ENCODE measurements at places on chromosomes 13 and 19. TPM values are rescaled to one million over a fixed set of nuclear protein-coding genes. Genes with fewer than 3 reads are reported as not detected.

DNA sequence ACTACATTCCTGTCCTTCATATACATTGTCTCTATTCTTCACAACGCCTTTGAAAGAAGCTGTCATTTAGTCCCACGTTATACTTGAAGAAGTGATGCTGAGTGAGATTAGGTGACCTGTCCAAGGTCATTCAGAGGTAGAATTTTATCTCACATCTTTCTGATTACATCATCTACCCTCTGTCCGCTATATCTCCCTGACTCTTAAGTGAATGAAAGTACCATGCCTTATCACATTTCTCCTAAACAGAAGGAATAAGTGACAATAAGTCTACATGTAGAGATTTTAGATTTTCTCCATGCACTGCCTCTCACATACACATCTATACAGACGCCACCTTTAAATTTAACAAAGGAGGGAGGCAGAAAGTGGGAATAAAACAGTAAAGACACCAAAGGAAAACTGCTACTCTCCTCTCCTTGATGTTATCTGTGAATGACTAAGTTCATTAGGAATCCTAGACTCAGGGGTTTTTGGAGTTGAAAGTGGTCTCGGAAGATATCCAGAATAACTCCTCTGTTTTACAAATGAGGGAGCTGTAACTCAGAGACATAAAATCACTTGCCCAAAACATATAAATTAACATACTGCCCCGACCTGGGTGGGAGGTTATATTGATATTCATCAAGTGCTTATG lies 4.9 kb upstream of the CLDN10 start:
- no peak overlapping the region for H3K27ac ChIP-seq
- peaks cover 5% of the 10 kb centered on the region for H3K27me3 ChIP-seq
- H3K4me3 ChIP-seq: no peak overlapping the region
- DNase-seq: no peak
- H3K36me3 ChIP-seq: no peaks in the 10 kb centered on the region

- H3K4me3 ChIP-seq: no peak overlapping the region
- no peak for DNase-seq
- peaks cover 4% of the 10 kb centered on the region for H3K4me1 ChIP-seq
- peaks cover 47% of the 10 kb centered on the region for H3K36me3 ChIP-seq
Observed at GRCh38 chr13:75838366-75839005, 202.4 kb downstream of the LMO7 start.

DNA sequence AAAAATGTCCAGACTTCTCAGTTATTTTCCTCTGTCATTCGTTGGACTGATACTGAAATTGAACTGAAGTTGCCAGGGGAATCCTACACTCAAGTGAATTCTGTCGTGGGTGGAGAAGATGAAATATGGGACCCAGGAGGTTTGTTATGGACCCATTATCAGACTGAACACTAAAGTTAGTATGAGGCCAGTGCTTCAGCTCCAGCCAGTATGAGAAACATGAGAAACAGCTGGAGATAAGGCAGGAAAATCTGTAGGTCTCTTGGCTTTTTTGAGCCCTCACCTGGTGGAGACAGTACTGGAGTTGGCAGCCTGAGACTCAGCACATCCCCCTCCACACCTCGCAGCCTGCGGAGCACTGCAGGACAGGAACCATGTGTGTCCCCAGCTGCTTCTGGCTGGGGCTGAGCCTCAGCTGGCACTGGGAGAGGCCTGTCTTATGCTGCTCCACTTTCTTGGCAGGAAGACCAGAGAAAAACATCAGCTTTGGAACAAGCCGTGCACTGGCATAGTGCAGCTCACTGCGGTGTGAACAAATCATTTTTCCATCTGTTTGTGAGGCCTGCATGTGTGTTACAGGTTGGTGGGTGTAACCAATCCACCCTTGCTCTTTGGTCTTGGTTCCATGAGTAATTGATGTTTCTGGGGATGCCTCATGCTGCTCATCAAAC lies 641.0 kb downstream of the FGF9 start:
- H3K27me3 ChIP-seq: no peaks in the 10 kb centered on the region
- peak; percentile 42 for DNase-seq
- no peak overlapping the region for H3K4me3 ChIP-seq
- no peaks in the 10 kb centered on the region for H3K36me3 ChIP-seq
- no peaks in the 10 kb centered on the region for H3K4me1 ChIP-seq

DNA sequence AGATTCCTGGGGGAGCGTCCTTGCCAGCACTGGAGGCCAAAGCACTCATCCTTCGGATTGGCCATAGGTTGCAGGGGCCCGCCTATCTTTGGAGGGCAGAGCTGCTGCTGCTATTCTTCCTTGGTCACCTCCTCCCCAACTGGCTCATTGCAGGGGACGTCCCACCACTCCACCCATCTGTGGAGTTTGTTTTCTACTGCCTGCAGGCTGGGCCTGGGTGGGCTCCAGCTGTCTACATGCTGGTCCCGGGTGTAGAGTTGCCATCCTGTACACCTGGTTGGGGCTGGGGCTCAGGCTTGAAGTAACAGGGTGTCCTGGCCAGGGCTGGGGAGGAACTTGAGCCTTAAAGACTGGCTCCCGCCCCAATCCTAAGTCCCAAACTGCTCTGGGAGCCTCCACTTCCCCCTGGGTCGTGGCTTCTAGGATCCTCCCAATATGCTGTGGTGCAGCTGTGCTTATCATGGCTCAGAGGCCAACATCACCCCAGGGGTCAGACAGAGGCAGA lies 2.1 kb downstream of the RNF225 start:
- peaks cover 18% of the 10 kb centered on the region for H3K4me1 ChIP-seq
- peaks cover 19% of the 10 kb centered on the region for H3K36me3 ChIP-seq
- H3K4me3 ChIP-seq: no peak overlapping the region
- H3K27me3 ChIP-seq: peaks cover 31% of the 10 kb centered on the region
- no peak overlapping the region for H3K27ac ChIP-seq

DNA sequence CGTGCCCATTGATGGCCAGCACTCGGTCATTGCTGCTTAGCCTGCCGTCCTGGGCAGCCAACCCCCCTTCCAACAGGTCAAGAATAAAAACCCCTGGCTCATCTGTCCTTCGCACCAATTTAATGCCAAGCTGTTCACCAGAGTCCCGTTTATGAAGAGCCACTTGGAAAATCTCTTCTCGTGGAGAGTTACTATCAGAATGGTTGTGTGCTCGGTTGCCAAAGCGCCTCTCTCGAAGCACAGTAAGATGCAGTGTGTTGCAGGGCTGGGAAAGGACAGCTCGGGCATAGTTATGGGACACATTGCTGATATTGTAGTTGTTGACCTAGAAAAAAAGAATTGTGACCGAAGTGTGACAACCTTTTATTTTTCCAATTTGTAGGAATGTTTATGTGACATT lies 57.9 kb downstream of the LNX2 start:
- DNase-seq: no peak
- peak overlapping the region; percentile 58 for H3K27ac ChIP-seq
- peaks cover 12% of the 10 kb centered on the region for H3K4me1 ChIP-seq
- H3K27me3 ChIP-seq: no peaks in the 10 kb centered on the region

DNA sequence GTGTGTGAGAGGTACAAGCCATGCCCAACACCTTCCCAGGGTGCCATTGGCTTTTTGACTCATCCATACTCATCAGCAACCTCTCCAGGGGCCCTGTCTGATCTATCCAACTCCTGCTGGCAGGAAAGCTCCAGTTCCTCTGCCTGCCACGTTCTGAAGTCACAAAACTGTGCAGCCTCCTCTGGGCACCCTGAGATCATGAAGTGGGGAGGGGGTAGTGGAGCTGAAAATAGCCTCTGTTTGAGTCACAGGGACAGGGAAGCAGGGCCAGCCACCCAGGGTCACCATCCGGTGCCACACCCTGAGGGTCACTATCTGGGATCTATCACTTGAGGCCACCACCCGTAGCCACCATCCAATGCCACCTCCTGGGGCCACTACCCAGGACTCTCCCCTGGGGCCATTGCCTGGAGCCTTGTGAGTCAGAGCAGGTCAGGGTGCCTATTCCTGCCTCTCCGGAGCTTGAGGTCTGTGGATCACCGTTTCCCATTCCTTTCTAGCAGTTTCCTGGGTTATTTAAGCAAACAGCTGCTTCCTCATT lies 172.1 kb downstream of the NUFIP1 start:
- peaks cover 3% of the 10 kb centered on the region for H3K4me1 ChIP-seq

GRCh38 chr13:106143930-106144709 lies 391.3 kb downstream of the EFNB2 start:
- DNase-seq: no peak
- H3K27me3 ChIP-seq: no peaks in the 10 kb centered on the region
- H3K4me1 ChIP-seq: no peaks in the 10 kb centered on the region
- no peak overlapping the region for H3K4me3 ChIP-seq

CDC37 gene
- 106 TPM for total RNA-seq

C3 gene
- total RNA-seq: 179 TPM

All from heart right ventricle (tissue), 16 donors.